ENCODE measurements at places on chromosomes 3 and 15.

DNA sequence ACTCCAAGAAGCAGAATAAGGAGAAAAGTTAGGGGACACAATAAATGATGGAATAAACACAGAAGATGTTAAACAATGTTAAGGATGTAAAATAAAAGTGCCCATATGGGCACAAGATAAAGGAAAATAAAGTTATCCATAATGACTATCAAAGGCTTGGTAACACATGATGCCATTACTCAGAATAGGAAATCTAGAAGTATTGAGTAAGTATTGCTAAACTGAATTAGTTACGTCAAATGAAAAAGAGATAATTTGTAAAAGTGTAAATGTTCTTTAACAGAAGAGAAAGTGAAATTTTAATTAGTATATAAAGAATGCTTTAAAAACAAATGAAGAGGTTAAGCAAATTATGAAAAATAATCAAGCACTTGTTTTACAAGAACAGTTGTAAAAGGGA is 6.7 kb downstream of the COPS2 start:
- DNase-seq, result no peak

DNA sequence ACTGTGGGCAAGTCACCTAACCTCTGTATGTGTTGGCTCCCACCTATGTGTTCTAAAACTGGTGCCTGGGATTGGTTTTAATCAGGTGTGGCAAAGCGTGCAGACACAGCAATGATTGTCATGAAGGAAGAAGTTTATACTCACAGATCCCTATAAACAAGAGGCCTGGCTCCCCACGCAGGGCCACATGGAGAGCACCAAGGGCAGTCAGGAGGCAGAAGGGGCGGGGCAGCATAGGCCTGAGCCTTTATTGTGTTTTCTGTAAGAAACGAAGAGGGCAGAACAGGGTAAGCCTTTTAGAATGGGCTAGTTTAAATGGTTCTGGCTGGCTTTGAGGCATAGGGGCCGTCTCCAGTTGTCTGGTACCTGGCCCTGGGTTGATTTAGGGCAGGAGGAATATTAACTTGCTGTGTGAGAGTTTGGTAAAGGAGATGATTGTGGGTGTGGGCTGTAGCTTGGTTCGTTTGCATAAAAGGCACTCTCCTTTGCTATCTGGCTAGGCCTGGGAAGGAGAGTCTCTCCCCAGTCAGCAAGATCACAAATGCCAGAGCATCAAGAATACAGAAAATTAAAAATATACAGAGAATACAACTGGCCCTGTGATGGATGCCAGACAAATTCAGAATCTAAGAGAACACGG is 2.2 kb upstream of the FBXW12 start:
- no peak for DNase-seq

DNA sequence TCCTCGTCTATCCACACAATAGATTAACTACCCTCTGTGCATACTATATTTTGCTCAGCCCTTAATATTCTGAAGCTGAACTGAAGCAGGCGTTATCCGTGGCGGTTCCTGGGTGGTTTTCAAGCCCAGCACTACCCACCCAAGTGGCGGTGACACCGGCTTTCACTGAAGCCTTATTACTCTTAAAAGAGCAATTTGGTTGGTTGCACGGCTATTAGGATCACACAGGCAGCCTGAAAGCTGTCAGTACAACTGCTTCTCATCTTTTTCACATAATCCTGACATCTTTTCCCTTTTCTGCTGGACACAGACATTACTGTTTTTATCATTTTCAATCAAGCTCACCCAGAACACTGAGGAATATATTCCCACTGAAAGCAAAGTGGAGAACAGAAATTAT is 525.3 kb upstream of the ZNF717 start:
- no peak for DNase-seq

DNA sequence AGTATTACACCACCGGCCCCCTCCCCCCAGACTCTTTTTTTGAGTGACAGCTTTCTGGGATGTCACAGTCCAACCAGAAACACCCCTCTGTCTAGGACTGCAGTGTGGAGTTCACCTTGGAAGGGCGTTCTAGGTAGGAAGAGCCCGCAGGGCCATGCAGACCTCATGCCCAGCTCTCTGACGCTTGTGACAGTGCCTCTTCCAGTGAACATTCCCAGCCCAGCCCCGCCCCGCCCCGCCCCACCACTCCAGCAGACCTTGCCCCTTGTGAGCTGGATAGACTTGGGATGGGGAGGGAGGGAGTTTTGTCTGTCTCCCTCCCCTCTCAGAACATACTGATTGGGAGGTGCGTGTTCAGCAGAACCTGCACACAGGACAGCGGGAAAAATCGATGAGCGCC is 63.6 kb downstream of the AAGAB start:
- DNase-seq, result no peak

DNA sequence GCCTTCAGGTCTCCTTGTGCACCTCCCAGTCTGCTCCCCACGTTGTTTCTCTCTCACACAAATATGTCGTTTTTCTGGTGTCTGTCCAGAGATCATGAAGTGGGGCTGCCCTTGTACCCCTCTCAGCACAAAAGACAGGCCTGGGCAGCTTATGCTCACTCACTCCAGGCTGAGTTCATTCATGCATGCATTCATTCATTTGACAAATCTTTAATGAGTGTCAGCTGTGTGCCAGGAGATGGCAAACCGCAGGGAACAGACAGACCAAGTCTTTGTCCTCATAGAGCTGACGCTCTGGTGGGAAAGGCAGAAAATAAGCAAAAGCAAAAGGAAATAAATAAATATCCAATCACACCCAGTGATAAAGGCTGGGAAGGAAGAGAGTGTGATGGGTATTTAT is 7.6 kb upstream of the TRH start:
- DNase-seq, result no peak

DNA sequence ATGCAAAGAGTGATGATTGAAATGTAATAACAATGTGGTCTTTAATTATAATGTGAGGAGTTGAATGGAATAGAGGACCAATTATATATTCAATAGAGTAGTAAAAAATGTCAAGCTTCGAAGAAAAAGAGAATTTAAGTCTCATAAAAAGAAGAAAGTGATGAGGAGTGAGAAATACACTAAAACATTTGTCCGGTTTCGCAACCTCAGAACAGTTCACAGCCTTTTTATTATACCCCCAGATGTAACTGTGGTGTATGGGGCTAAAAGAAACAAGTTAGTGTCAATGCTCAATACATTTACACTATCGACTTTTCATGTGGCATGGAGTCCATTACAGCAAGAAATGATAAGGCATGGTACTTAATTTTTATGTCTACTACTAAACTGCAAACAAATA is 386.5 kb upstream of the ATP11B start:
- DNase-seq, result no peak

DNA sequence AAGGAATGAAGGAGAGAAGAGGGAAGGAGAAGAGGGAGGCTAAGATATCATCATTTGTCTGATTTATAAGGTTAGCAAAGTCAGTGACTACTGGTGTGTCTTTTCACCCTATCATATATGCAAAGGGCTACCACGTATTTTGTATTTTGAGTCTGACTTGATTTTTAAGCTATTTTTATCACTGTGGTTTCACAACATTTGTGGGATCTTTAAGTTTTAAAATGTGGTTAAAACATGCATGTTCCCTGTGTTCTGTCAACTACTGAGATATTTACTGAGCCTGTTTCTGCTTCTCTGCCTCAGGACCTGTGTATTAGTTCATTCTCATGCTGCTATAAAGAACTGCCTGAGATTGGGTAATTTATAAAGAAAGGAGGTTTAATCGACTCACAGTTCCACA is 22.5 kb upstream of the SPTSSB start:
- DNase-seq, result no peak

DNA sequence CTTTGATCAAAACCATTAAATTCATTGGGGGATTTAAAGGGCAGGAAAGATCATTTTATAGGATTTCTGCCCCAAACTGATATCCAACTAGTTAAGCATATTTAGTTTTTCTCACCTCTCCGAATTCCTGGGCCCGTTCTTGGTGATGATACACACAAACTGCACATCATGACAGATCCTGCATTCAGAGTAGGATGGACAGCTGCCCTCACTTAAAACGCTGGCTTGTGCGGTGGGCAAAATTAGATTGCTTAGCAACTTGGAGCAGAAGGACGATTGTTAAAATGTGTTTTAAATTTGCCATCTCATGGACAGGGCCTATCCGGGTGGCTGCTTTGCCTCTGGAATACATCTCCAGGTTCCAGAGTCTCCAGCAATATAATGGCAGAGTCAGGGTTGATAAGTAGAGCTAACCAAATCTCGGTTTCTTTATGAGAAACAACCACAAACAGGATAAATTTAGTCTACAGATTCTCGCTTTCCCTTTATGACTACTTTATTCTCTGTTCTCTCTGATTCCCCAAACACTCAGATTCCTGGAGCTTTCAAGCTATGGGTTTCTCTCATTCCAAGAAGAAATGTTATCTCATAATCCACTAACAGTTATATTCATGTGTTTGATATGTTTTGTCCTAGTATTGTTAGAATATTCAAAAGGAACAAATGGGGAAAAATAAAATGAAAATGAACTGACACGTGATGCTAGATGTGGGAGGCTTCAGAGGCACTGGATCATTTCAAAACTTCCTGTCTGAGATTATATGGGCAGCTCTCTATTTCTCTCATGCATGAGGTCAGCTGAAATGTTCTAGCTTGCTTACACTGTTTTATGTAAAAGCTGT is 1014.1 kb upstream of the SEMA6D start:
- DNase-seq, result no peak

DNA sequence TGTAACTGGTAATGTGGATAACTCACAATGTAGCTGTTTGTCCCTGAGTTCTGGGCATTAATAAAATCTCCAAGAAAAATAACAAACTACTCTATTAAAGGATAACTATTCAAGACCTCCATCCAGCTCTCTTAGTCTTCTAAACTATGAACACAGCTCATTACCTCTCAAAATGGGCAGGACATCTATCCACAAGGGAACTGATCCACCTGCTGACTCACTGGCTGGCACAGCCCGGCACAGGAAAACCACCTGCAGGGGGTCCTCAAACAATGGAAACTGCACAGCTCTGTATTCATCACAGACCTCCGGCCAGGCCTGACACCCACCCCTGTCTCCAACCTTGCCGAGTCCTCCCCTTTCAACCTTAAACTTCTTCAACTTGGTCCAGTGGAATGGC is 255.4 kb downstream of the TJP1 start:
- DNase-seq, result no peak

DNA sequence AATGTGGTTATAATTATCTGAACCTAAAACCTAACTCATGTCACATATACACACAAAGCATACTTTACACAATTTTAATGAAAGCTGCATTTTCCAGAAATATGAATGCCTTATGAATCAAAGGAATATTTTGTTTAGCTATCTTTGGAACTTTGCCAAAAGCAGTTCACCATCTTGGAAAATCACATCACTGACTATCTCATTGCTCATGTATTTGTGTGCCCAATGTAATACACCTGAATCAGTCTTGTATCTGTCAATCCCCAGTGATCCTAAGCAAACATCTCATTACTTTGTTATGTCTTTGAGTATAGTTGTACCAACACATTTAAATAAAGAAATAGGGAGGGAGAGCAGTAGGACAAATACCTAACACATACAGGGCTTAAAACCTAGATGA is 15.6 kb upstream of the CD47 start:
- no peak for DNase-seq

- no peak for DNase-seq
Measured at GRCh38 chr3:177429079-177429478, 231.8 kb upstream of the TBL1XR1 start.

DNA sequence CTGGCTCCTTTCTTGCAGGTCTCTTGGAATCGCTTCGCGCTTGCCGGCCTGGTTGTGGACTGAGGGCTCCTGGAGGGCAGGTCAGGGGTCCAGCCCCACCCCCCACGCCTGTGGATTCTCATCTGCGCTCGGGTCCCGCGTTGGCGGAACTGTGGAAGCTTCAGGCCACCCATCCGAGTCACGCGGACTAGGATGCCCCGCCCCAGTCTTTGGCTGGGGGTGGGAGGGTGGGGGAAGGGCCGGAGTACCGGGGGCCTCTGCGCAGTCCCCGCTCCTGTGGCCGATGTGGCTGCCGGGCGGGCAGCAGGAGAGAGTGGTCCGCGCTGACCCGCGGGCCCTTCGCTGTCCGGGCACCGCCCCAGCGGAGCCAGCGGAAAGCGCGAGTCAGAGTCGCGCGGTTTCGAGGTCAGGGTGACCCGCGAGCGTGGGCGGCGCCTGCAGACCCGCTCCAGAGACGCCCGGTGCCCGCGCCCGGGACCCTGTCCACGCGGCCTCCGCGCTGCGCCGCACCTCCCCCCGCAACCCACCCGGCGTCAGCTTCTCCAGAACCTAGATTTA is 114.2 kb downstream of the KLF13 start:
- no peak for DNase-seq

- DNase-seq, result no peak
Measured at GRCh38 chr15:29925227-29926082, 103.2 kb upstream of the TJP1 start.

DNA sequence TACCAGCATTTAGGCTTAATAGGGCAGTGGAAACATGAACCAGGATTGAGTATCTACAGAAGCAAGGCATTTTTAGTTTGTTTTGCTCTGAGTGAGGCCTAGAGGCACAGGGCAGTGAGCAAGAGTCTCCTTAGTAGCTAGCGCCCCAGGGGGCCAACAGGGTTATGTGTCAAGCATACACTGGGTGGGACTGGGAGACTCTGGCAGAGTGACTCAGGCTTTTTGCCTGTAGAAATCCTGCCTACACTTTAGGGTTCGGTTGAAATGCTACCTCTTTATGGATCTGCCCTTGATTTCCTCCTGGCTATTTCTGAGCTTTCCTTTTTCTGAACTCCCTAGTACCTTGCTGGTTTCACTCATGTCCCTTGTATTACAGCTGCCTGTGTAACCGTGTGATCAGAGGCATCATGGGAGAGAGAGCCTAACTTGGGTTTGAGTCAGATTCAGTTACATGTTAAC is 72.2 kb downstream of the TOP2B start:
- DNase-seq, result no peak

DNA sequence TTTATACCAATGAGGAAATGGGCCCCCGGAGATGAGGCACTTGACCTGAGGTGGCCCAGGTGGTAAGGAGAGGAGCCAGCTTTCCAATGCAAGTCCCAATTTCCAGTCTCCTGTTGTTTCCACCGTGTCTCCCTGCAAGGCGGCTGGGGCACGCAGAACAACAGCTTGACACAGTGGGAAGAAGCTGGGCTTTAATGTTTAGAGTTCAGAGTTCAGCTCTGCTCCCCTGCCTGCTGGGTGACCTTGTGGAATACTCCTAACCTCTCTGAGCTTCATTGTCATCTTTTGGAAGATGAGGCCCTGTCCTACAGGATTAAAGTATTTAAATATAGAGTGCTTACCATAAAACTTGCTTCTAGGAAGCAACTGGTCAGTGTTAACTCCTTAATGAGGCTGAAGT is 80.3 kb downstream of the SMAD3 start:
- DNase-seq, result no peak

- no peak for DNase-seq
Measured at GRCh38 chr3:178205740-178206139, 330.5 kb upstream of the KCNMB2 start.

DNA sequence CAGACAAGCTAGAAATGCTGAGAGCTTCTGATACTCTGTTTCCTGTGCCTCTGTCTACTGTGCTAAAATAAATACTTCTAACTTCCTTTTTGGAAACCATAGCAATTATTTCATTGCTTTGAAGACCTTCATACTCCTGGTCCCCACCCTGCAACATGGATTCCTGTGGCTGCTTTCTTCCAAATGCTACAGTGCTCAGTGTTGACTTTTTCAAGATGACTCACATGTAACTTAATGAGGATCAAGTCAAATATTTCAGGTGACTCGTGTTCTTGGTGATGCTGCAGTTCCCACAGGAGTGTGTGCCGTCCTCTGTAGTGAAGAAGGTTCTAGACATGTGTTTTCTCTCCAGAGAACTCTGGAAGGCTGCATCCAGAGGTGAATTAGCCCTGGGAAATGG is 288.6 kb downstream of the CLSTN2 start:
- DNase-seq, result no peak

GRCh38 chr3:48591886-48592518 is 3.1 kb downstream of the COL7A1 start:
- DNase-seq, result no peak

- no peak for DNase-seq
Measured at GRCh38 chr15:101386006-101386405, 91.0 kb upstream of the SNRPA1 start.
